ENCODE measurements at places on chromosomes 7 and 10.

GRCh38 chr7:8481096-8481495, 47.7 kb downstream of the NXPH1 start:
- DNase-seq, result no peak

DNA sequence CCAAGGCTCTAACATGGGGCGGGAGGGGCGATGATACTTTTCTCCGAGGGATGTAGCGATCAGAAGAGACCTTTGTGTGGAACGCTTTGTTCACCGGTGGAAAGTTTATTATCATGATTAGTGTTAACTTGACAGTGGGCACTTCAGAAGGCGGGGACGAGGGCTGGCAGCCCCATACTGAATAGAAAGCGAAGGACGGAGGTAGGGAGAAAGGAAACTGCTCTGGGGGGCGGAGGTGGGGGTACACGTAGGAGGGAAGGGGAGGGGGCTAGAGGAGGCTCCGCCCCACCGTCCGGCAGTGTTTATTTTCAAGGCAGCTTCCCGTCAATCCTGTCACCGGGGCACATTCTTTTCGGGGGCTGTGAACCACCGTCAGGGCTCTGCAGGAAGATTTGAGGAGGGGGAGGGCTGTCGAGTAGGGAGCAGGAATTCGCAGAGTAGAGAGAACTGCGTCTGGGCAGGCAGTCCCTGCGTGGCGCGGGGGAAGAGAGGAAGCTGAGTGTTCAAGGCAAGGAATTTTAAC, 9.4 kb upstream of the NKX2-3 start:
- no peak for DNase-seq

DNA sequence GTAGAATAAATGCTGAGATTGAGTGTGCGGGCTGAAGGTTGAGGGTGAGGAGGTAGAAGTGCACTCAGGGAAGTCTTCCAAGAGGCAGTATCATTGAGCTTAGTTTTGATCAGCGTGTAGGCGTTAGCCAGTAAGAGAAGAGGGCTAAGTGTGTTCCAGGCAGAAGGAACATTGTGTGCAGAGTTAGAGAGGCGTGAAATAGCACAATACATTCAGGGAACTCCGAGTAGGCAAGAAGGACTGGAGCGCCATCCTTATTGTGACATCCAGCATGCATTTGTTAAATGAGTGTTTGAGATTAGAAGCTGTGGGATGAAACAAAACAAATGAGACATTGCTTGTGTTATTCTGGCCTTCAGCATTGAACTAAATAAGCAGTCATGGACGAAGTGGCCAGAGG, 140.9 kb upstream of the MKLN1 start:
- no peak for DNase-seq

DNA sequence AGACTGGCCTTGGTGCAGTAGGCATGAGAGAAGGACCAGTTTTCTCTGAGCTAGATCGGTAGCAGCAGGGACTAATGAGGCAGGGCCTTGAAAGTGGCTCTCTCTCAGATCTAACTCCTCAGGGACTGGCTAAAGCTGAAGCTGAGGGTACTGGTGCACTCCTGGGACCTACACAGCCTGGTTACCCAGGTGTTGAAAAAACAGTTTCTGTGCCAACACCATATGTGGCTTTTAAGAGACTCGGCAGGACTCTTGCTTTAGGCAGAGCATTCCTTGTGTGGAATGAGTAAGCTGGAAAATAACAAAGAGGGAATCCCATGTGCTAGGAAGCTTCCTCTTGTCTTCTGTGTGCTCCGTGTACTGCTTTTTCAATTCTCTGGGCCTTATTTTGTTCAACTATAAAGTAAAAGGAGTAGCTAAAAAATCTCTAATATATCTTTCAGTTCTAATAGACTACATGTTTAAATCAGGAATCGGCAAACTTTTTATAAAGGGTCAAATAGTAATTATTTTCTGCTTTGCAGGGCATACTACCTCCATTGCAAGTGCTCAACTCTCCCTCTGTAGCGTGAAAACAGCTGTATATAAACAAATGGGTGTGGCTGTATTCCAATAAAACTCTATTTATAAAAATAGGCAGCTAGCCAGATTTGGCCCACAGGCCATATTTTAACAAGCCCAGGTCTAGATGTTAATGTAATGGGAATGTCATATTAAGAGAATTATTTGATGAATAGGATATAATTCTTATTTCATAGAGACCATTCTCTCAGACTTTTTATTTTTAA, 186.1 kb upstream of the KAT6B start:
- DNase-seq, result no peak

DNA sequence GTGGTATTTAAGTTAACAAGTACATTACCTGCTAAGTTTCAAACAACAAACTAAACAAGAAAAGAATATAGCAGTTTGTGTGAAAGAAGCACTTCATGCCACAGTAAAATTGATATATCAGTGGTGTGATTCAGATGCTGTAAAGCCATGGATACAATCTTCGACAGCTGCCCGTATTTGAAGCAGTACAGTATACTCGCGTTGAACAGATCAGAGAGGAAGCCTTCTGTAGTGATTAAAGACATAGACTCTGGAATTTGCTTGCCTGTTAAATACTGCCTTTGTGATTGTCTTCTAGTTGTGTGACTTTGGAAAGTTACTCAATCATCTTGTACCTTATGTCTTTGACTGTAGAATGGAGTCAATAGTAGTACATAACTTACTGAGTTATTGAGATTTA, 71.7 kb downstream of the CHRM2 start:
- DNase-seq, result no peak

- DNase-seq, result no peak
Observed at GRCh38 chr7:88089561-88089960, 130.3 kb downstream of the SRI start.

DNA sequence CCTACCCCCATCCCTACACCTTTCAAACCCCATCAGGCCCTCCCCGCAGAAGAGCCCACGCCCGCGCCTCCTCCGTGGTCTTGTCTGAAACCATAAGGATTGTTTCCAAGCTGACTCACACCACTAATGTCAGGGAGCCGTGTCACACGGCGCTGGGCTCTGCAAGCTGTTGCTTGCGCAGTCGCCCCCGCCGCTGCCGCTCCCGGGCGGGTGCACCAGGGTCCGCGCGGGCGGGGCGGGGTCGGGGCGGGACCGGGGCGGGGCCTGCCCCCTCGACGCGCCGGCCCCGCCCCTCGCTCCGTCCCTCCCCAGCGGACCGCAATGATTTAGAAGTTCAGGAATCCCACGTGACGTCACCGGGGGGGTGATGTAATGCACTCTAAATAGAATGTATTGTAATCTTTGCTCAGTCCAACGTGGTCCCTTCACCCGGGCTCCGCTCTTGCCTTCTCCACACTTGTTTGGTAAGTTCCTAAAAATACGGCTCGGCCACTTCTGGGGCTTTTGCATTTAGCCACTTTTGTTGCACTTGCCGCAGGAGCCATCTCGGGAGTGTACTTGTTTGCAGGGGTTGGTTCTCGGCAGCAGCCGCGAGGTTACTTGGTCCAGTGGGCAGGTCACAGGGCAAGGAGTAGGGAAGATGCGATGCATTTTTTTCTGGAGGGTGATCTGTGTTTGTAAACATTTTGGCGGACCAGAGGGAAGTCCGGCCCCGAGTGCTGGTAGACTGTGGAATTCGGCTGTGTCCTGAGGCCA, 3.2 kb upstream of the CREB5 start:
- DNase-seq, result no peak

DNA sequence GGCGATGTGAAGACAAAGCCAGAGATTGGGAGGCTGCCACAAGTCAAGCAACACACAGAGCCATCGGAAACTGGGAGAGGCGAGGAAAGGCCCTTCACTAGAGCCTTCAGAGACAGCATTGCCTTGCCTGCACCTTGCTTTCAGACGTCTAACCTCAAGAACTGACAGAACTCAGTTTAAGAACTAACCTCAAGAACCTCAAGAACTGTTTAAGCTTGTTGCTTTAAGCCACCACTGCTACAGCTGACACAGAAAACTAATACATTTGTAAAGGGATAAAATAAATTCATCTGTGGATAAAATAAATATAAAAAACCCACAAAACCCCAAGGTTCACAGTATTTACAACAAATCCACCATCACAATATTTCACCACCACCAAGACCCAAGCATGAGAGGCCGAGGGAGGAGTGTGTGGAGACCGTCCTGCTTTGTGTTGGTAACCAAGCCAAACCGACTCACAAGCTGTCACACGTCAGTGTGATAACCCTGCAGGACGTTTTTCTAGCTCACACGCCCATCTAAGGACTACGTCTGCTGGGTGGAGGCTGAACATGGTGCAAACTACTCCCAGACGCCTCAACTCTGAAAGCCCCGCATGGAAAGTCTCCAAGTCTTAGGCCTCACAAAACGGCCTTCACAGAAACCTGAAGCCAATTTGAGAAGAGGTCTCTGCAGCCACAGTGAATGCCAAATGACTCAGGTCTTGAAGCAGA, 116.8 kb downstream of the ABLIM1 start:
- no peak for DNase-seq

DNA sequence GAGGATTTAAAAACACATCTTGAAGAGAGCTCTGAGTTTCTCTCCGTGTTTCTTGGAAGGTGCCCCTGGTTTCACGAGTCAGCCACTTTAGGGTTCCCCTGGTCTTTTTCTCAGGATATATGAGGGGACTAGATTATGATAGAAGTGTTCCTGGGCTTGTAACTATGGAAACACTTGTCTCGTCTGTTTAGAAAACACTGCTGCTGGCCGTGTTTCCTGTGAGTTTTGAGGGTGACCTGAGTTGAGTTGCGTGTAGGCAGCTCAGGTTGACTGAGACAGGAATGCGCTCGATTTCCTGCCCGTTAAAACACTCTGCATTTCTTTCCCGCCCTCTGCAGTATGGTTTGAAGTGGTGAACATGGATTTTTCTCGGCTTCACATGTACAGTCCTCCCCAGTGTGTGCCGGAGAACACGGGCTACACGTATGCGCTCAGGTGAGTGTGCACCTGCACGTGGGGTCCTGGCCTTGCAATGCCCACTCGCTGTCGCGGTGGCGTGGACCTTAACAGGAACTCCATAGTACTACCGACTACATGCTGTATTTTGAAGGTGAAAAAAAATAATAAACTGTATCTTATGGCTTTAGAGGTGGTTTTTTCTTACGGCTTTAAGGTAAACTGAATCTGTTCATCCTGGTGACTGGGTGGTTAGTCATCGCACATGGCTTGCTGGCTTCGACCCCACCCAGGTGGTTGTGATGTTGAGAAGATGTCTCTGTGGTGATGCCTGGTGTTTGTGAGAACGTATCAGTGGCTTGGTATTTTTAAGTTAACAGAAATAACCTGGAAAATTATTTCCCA, at the start of gene SUN1:
SUN1 (plus strand) TSS at position 310 of the 801 bp plus-strand sequence; CDS start at position 359, 49 bp downstream.
- no peak for DNase-seq

DNA sequence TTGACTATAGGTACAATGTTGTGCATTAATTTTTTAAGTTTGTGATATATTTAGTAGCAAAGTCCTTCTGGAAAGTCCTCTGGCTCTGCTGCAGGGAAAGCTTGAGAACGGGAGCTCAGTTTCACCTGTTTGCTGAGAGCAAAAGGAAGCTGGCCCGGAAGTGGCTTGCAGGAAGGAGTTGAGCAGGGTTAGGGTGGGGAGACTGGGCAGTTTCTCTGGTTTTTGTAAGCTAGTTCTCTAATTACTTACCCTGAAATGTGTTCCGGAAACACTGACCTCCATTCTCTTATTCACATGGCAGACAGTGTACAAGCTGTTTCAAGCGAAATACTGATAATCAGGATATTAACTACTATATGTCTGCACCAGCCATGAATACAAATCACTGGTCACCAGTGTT, 22.3 kb downstream of the MAP3K8 start:
- DNase-seq, result peak; percentile 19

DNA sequence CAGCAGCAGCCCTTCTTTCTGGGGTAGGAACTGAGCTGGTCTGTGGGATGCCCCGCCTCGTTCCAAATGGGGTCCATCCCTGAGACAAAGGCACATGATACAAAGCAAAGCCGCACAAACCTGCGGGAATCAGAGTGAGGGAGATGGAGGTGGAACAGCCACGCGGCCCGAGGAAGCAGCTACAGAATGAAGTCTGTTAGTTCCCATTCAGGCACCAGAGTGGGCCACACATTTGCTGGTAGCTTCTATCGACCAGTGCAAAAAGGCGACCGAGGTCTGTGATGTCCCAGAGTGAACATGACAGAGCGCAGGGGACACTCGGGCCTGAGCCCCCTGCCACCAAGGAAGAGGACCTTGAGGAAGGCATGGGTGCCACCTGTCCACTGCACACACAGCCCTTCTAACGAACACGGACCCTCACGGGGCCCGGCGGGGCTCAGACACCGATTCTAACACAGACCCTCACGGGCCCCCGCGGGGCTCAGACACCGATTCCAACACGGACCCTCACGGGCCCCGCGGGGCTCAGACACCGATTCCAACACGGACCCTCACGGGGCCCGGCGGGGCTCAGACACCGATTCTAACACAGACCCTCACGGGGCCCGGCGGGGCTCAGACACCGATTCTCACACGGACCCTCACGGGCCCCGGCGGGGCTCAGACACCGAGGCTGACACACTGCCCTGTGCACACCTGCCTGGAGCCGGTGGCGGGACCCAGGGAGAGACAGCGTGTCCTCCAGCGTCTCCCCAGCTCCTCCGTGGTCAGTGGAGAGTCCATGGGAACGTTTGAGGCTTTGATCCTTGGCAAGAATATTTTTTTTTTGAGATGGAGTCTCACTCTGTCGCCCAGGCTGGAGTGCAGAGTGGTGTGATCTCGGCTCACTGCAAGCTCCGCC, 32.8 kb upstream of the FAM20C start:
- no peak for DNase-seq

DNA sequence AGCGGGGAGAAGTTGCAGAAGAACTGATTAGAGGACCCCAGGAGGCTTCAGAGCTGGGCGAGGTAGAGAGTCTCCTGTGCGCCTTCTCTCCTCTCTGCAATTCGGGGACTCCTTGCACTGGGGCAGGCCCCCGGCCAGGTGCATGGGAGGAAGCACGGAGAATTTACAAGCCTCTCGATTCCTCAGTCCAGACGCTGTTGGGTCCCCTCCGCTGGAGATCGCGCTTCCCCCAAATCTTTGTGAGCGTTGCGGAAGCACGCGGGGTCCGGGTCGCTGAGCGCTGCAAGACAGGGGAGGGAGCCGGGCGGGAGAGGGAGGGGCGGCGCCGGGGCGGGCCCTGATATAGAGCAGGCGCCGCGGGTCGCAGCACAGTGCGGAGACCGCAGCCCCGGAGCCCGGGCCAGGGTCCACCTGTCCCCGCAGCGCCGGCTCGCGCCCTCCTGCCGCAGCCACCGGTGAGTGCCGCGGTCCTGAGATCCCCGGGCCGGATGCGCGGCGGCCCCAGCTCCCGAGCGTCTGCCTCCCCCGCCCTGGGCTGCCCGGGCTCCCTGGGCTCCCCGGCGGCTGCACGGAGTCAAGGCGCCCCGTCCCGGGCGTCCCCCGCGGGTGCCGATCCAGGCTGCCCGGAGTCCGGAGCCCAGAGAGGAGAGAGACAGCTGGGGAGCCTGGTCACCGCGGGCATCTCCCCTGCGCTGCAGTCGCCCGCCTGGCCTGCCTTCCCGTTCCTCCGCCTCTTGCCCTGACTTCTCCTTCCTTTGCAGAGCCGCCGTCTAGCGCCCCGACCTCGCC, at the start of gene PLAU:
PLAU (plus strand) TSS at position 369 of the 789 bp plus-strand sequence. CDS start 424 bp downstream, outside the sequence.
- DNase-seq, result peak; percentile 11

GRCh38 chr7:101861218-101861775, 43.9 kb downstream of the CUX1 start:
- DNase-seq, result no peak

GRCh38 chr7:80699045-80699638, 60.7 kb downstream of the CD36 start:
- no peak for DNase-seq

GRCh38 chr10:87598700-87599099, 61.0 kb upstream of the PAPSS2 start:
- no peak for DNase-seq

Data from T-helper 2 cell (primary cell).